Activated naive CD4-positive, alpha-beta T cell treated with anti-CD3 and anti-CD28 coated beads for 36 hours (primary cell): ENCODE measurements at places on chromosomes 3 and 15. TPM values are rescaled to one million over a fixed set of nuclear protein-coding genes. Genes with fewer than 3 reads are reported as not detected.
A peak's percentile ranks its signal among the peaks of the same experiment; 100 is the strongest.

DNA sequence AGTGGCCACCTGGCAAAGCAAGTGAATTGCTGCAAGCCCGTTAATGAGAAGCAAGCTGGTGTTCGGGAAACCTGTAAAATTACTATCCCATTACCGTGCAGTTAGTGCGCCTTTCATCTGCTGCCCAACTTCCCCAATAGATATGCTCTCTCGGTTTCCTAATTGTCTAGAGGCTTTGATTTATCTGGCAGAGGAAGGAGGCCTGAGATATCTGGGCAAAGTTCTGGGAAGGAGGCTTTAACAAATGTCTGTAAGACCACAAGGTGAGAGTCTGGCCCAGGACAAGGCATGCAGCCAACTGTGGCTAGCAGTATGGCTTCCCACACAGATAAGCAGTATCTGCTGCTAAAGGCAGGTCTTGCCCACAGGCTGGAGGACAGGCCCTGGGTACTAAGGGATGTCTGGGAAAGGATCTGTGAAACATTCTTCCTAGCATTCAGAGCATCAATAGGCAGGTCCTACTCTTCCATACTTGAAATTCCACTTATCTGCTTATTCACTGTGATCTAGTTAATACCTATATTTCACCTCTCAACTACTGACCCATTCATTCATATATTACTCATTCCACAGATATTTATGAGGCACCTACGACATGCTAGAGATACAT lies 130.0 kb upstream of the SLC2A2 start:
- no peak overlapping the region for H3K27ac ChIP-seq
- H3K36me3 ChIP-seq = peaks cover 42% of the 10 kb centered on the region
- H3K4me1 ChIP-seq = no peaks in the 10 kb centered on the region
- H3K27me3 ChIP-seq = no peaks in the 10 kb centered on the region

- H3K4me1 ChIP-seq = no peaks in the 10 kb centered on the region
- H3K27me3 ChIP-seq = peaks cover 14% of the 10 kb centered on the region
- H3K27ac ChIP-seq = no peak overlapping the region
- no peaks in the 10 kb centered on the region for H3K36me3 ChIP-seq
- no peak for DNase-seq
These were observed 111.6 kb downstream of the NR2F2 start for GRCh38 chr15:96442076-96442475.

DNA sequence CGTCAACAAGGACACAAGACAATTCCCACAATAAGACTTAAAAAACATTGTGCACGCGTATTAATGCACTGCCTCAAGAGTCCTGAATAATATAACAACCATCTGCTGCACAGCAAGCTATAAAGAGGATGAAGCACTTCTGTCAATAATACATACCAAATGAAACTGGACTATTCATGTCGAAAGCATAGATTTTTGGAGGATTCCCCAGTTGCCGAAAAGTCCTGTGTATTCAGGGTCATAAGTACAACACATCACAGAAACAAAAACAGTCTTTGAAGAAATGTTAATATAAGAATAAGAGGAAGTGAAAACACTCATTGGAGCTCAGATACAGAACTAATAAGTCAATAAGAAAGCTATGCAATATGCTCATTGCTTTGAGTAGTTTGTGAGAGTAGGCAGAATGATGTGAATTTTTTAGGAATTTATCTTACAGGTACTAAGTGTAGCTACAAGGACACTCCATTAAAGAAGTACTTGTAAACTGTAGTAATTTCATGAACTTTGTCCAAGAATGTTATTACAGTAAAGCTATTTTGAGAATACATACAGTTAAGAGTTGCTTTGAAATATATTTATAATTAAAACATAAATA lies 31.6 kb downstream of the CBLB start:
- H3K36me3 ChIP-seq = peaks cover 50% of the 10 kb centered on the region
- no peaks in the 10 kb centered on the region for H3K27me3 ChIP-seq
- H3K4me1 ChIP-seq = peaks cover 72% of the 10 kb centered on the region
- H3K27ac ChIP-seq = peak overlapping the region; percentile 10
- peak; percentile 26 for DNase-seq
- no peak overlapping the region for H3K4me3 ChIP-seq

- H3K27ac ChIP-seq = no peak overlapping the region
- H3K4me1 ChIP-seq = peaks cover 5% of the 10 kb centered on the region
- H3K36me3 ChIP-seq = no peaks in the 10 kb centered on the region
- H3K27me3 ChIP-seq = no peaks in the 10 kb centered on the region
These were observed 142.0 kb upstream of the TGFBR2 start for GRCh38 chr3:30464381-30464780.

The GOLGA8S gene
- 0.05 TPM for total RNA-seq

DNA sequence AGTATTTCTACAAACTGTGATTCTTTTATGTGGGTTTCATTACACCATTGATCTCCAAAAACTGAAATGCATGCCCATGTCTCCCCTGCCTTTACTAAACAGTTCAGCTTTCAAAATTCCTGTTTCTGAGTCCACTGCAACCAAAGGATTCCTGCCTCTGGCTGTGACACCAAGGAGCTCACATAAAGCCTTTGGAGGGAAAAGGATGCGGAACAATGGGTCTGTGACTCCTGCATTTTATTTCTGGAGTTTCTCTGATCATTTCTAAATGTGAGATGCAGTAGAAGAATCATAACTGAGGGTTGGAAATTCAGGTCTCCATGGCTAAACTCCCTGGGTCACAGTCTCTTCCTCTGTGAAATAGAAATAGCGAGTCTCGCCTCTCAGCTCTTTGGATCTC lies 149.5 kb downstream of the MEX3B start:
- no peak for DNase-seq
- H3K4me3 ChIP-seq = no peak overlapping the region
- H3K4me1 ChIP-seq = no peaks in the 10 kb centered on the region
- H3K36me3 ChIP-seq = no peaks in the 10 kb centered on the region
- no peak overlapping the region for H3K27ac ChIP-seq

DNA sequence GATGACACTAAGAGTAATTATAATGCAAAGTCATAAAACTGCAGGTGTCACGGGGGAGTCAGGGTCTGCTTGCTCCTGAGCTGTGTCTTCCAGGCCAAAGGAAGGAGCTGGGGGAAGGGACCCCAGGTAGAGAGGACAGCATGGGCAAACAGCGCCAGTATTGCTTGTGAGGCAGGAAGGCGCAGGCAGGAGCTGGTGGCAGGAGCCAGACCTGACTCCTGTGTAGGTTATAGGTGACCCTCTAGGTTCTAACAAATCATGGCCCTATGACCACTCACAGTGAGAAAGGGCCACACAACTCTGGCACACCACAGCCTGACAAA lies 1.9 kb downstream of the CISH start:
- H3K4me3 ChIP-seq = peak overlapping the region; percentile 96
- H3K27me3 ChIP-seq = no peaks in the 10 kb centered on the region
- H3K4me1 ChIP-seq = peaks cover 38% of the 10 kb centered on the region
- peak; percentile 45 for DNase-seq
- H3K36me3 ChIP-seq = peaks cover 87% of the 10 kb centered on the region

DNA sequence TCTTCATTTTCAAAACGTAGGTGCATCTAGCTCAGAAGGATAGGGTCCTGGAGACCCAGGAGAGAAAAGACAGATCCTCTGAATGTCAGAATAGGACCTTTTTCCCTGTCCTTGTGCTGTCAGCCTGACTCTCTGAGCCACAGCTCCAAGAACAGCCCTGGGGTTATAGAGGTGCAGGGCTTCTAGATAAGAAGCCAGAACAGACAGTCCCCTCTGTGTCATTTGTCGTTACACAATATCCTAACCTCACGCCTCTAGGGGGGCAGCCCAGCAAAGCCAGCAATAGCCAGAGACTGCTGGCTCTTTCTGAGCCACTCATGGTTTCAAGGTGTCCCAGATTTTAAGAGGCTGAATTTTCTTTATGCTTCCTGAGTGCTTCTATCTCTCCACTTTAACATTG lies 153.2 kb upstream of the THBS1 start:
- peaks cover 38% of the 10 kb centered on the region for H3K4me1 ChIP-seq
- H3K27ac ChIP-seq = no peak overlapping the region
- peak; percentile 16 for DNase-seq

- peaks cover 3% of the 10 kb centered on the region for H3K27me3 ChIP-seq
- H3K36me3 ChIP-seq = no peaks in the 10 kb centered on the region
- H3K27ac ChIP-seq = no peak overlapping the region
- H3K4me3 ChIP-seq = no peak overlapping the region
- no peak for DNase-seq
These were observed 208.8 kb upstream of the CTDSPL start for GRCh38 chr3:37652851-37653250.

- no peak for DNase-seq
- no peaks in the 10 kb centered on the region for H3K27me3 ChIP-seq
- no peak overlapping the region for H3K27ac ChIP-seq
- peaks cover 40% of the 10 kb centered on the region for H3K4me1 ChIP-seq
- H3K4me3 ChIP-seq = no peak overlapping the region
These were observed 123.6 kb downstream of the KLHL25 start for GRCh38 chr15:85671156-85671555.

GRCh38 chr3:45868213-45868612 lies 18.1 kb upstream of the CCR9 start:
- no peak overlapping the region for H3K27ac ChIP-seq
- H3K36me3 ChIP-seq = peaks cover 4% of the 10 kb centered on the region
- H3K27me3 ChIP-seq = peaks cover 57% of the 10 kb centered on the region
- no peak for DNase-seq

DNA sequence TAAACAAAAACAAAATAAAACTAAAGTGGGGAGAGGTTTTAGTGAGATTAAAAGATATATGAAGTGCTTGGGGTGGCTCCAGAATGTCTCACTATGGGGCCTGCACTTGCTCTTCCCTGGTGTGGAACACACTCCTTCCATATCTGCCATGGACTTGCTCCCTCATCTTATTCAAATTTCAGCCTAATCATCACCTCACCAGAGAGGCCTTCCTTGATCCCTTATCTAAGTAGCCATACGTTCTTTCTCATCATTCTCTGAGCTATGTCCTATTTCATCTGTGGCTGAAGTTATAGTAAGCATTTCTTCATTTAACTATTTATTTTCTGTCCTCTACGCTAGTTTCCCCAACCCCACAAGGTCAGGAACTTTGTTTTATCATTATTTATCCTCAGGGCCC lies 511.7 kb downstream of the NTRK3 start:
- DNase-seq = no peak
- H3K36me3 ChIP-seq = no peaks in the 10 kb centered on the region
- no peak overlapping the region for H3K4me3 ChIP-seq
- H3K27ac ChIP-seq = no peak overlapping the region
